ENCODE measurements at places on chromosomes 4 and X. TPM values are rescaled to one million over a fixed set of nuclear protein-coding genes. Genes with fewer than 3 reads are reported as not detected.

DNA sequence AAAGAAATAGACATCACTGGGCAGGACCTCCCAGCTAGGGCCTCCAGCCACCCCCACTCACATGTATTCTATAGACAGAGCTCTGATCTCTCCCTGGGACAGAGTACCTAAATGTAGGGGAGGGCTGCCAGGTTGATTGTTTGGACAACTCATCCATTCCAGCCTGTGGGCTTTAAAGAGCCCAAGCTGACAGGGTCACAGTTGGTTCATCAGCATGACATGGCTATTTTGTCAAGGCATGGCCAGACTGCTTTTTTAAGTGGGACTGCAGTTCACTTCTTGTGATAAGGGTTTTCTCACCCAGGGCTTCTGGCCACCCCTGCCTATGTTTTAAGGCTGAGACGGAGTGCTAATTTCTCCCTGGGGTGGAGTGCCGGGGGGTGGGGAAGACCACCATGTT is 63.3 kb downstream of the KLHL4 start:
- no peak overlapping the region for H3K4me3 ChIP-seq
- H3K27ac ChIP-seq: no peak overlapping the region

DNA sequence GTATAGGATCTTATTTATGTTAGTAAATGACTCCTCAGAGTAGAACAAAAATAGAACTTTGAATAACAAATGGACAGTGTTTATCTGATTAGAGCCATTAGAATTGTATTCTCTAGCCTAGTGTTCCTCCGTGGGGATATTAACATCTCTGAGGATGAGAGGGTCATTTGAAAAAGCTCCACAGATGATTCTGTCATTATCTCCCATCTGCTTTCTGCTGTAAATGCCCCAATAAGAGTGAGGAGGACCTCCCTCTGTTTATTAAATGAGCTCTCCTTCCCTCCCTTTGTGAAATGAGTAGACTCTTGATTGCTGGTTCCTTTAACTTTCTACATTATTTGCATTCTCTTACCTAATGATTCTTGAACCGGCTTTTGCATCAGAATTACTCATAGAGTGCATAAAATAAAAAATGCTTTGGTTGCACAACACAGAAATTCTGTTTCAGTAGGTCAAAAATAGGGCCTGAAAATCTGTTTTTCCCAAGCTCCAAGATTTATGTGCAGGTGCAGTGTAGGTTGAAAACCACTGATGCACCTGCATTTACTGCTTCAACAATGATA is 18.0 kb downstream of the GC start:
- no peaks in the 10 kb centered on the region for H3K4me1 ChIP-seq
- no peak overlapping the region for H3K4me3 ChIP-seq
- DNase-seq: no peak
- H3K27me3 ChIP-seq: no peaks in the 10 kb centered on the region
- H3K27ac ChIP-seq: no peak overlapping the region
- peaks cover 4% of the 10 kb centered on the region for H3K36me3 ChIP-seq

DNA sequence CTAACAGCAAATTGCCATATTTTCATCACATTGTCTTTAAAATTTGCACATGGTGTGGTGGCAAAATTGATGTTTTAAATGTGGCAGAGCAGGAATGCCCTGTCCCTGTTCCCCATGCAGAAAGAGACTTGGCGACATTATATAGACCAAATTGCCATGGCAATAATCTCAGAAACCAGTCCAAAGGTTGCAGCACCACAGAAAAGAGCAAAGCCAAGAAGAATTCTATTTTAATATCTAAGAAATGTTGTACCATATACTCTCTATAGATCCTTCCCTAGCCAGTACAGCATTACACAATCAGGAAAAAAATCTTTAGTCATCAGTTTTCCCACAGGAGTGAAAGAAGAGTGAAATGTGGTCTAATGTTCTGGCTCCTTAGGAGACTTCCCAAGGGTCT is 80.0 kb downstream of the UGT2B28 start:
- no peak overlapping the region for H3K27ac ChIP-seq
- DNase-seq: no peak
- H3K4me3 ChIP-seq: no peak overlapping the region
- no peaks in the 10 kb centered on the region for H3K36me3 ChIP-seq

GRCh38 chr4:38859501-38859900 is 2.9 kb upstream of the TLR6 start:
- H3K4me1 ChIP-seq: no peaks in the 10 kb centered on the region
- DNase-seq: no peak
- H3K27me3 ChIP-seq: peaks cover 4% of the 10 kb centered on the region
- H3K27ac ChIP-seq: no peak overlapping the region
- peaks cover 6% of the 10 kb centered on the region for H3K36me3 ChIP-seq
- H3K4me3 ChIP-seq: no peak overlapping the region

GRCh38 chrX:130575831-130576389 is 174.1 kb downstream of the RBMX2 start:
- H3K27me3 ChIP-seq: peaks cover 1% of the 10 kb centered on the region
- H3K4me1 ChIP-seq: no peaks in the 10 kb centered on the region
- H3K36me3 ChIP-seq: no peaks in the 10 kb centered on the region
- no peak overlapping the region for H3K4me3 ChIP-seq

- H3K27ac ChIP-seq: no peak overlapping the region
- H3K36me3 ChIP-seq: peaks cover 4% of the 10 kb centered on the region
- H3K4me3 ChIP-seq: no peak overlapping the region
Measured at GRCh38 chr4:10100734-10101216, 15.8 kb downstream of the WDR1 start.

DNA sequence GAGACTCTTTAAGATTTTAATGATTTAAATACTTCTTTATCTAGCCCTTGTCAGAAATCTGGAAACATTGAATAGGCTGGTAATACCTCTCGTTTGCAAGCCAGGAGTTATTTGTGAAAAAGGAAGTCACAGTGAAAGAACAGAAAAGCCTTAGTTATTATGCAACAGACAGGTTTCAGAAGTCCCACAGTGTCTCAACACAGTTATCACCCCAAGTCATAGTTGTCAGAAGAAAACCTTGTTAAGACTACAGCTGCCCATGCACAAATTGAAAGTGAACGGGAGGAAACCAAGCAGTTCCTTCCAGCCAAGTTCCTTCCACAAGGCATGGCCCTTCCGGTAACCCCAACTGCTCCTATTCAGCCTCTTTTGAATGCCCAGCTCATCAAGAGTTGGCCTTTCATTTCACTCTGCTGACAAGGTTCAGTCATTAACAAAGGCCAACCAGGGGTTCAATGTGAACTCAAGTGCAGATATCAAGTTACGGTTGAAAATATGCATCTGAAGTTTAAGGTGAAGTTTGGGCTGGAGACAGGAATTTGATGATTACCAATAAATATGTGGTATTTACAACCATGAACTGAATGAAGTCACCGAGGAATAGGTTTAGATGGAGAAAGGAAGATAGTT is 15.6 kb downstream of the ALPK1 start:
- no peak overlapping the region for H3K27ac ChIP-seq
- H3K36me3 ChIP-seq: no peaks in the 10 kb centered on the region
- DNase-seq: no peak

GRCh38 chrX:155216940-155217440 is 730 bp downstream of the VBP1 start:
- no peaks in the 10 kb centered on the region for H3K36me3 ChIP-seq
- no peak for DNase-seq
- peak overlapping the region; percentile 98 for H3K27ac ChIP-seq
- H3K4me3 ChIP-seq: peak overlapping the region; percentile 98

GRCh38 chr4:38563707-38564495 is 100.1 kb upstream of the KLF3 start:
- H3K4me1 ChIP-seq: peaks cover 9% of the 10 kb centered on the region
- peaks cover 3% of the 10 kb centered on the region for H3K27me3 ChIP-seq
- H3K36me3 ChIP-seq: no peaks in the 10 kb centered on the region
- peak; percentile 41 for DNase-seq

CD99L2 gene
- 49.9 TPM for total RNA-seq

VCX3A gene
- total RNA-seq: not detected

All from glutamatergic neuron (in vitro differentiated cells).